ENCODE measurements at places on chromosomes 2 and 18. TPM values are rescaled to one million over a fixed set of nuclear protein-coding genes. Genes with fewer than 3 reads are reported as not detected.

- DNase-seq: no peak
Measured at GRCh38 chr2:190999949-191000665, 13.9 kb downstream of the STAT1 start.

- DNase-seq: no peak
Measured at GRCh38 chr18:13414521-13414920, 196.0 kb downstream of the LDLRAD4 start.

Gene ALPG
- not detected for total RNA-seq

- peak; percentile 89 for DNase-seq
Measured at GRCh38 chr18:5237723-5238370, 40.8 kb upstream of the AKAIN1 start.

Gene SPDYA
- total RNA-seq: 0.92 TPM

Gene ASPRV1
- total RNA-seq: 0.71 TPM

DNA sequence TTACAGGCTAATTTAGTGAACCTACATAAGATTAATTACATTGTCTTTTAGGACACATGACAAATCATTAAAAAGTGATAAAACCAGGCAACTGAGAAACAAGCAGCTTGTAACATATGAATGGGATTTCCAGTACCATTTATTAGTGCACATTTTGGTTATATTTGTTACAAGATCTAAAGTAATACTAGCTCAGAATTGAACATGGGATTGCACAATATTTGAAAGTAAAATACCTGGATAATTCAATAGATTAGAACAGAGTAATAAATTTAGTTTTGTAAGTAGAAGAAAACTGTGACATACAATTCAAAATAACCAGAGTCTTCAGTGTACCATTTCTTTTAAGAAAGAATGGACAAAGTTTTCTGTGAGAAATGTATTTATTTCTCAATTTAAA is 1400.7 kb upstream of the ACVR2A start:
- no peak for DNase-seq

Gene SLC20A1
- 91.3 TPM for total RNA-seq

Gene ADNP2
- 19.4 TPM for total RNA-seq

Gene RSAD2
- total RNA-seq: 8.6 TPM

Gene ZNF396
- 1.6 TPM for total RNA-seq

GRCh38 chr2:78407960-78408794 is 617.3 kb upstream of the REG3G start:
- no peak for DNase-seq

- peak; percentile 61 for DNase-seq
Measured at GRCh38 chr2:98769784-98770183, 38.9 kb upstream of the MGAT4A start.

Gene VWA3B
- not detected for total RNA-seq

- no peak for DNase-seq
Measured at GRCh38 chr2:45130736-45131135, 121.5 kb upstream of the SIX2 start.

Gene KYNU
- total RNA-seq: not detected

DNA sequence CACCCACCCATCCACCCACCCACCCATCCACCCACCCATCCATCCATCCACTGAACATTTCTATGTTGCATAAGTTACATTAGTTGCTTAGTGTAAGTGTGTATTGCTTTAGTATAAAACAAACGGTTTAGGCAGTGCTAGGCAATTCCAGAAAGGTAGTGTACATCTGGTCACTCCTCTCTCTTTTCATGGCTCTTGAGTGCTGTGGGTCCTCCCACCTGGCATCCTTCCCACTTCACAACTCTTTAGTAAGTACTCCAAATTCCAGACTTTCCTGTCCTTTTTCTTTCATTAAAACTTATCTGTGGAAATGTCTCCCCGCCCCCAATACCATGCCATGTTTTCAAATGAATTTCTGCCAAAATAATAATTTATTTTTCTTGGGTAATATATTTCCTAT is 122.5 kb downstream of the PLEKHM3 start:
- no peak for DNase-seq

Gene AQP4
- total RNA-seq: not detected

- no peak for DNase-seq
Measured at GRCh38 chr2:120854014-120854620, 118.4 kb downstream of the GLI2 start.

DNA sequence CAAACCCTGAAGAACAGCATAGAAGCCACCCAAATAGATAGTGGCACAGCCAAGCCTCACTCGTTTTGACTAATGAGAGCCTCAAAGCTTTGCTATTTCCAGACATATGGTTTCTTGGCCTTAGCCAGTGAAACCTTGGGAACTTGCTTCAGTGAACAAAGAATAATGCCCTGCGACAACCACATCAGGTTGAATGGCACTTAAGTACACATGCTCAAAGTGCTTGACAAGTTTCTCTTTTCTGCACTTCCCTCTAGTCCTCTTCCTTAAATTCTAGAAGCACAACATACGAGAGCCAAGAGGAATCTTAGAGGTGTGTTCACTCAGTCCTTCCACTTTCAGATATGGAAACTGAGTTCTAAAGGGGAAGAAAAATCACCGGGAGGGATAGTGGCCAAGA is 258.3 kb downstream of the HAUS1 start:
- DNase-seq: no peak

Gene HTR2B
- total RNA-seq: not detected

DNA sequence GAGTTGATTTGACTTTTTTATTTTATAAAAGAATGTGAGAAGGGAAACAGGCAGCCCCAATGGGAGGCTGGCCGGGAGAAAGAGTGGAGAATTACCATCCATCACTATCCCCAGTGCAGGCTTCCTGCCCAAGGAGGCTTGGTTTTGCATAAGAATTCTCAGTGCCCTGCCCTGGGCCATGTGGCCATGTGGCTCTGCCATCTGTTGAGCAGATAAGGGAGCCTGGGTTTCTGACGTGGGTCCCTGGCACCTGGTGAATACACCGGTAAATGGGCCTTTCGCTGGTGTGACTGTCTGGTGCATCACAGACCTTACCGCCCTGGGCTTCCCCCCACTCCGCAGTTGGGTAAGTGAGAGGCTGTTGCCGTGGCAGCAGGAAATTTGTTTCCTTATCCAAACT is 54.5 kb upstream of the TMEM163 start:
- DNase-seq: no peak

- no peak for DNase-seq
Measured at GRCh38 chr18:4352746-4353551, 102.2 kb downstream of the DLGAP1 start.

Gene MAPK4
- total RNA-seq: not detected

DNA sequence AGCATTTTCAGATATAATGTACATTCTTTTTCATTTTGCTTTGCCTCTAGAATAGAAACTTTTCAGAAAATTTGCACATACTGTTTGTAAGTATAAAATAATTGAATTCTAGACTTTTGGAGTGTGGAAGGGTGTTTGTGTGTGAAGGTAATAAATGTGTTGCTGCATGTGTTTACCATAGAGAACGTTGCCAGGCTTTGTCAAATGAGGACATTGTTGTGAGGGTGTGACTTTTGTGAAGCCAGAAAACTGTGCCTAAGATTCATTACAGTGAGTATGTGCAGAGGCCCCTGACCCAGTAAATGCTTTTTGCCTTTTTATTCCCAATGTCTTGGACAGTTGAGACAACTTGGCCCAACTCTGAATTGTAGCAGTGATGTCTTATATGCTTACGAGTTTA is 30.4 kb upstream of the EPB41L5 start:
- DNase-seq: no peak

DNA sequence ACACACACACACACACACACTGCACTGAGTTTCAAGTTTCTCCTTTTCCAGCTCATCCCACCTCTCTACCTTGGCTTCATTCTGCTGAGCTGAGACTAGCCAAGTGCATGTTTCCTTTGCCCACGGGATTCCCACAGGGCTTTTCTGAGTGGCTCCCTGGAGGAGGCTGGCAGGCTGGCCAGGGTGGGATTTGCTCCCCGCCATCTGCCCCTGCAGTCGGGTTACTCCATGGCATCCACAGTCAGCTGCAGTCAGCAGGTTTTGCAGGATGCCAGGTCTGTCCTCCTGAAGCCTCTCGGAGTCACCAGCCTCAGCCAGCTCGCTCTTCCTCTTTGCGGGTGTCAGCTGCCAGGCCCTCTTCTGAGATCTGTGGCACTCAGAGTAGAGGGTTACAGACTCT is 783.7 kb upstream of the SOX11 start:
- no peak for DNase-seq

Gene CPO
- total RNA-seq: not detected

GRCh38 chr2:143183804-143184463 is 54.7 kb downstream of the ARHGAP15 start:
- peak; percentile 30 for DNase-seq

Gene ARHGAP15
- 70.2 TPM for total RNA-seq

Gene TDRD15
- not detected for total RNA-seq

Gene OR6B3
- total RNA-seq: not detected

DNA sequence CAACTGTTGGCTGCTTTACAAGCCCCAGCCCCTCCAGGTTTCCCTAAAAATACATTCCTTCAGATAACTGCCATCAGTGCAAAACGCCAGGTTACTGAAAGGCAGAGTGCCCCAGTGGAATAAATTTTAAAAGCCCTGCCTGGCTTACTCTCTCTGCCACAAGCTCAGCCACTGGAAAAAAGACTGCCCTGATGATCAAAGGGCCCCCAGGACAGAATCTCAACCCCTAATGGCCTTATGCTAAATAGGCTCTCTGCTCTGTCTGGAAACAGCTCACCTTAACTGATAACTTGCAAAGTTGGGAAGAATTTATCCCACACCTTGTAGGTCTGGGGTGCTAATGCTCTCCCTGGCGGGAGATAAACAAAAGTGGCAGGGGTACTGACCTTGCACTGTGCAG is 33.9 kb downstream of the CFAP53 start:
- DNase-seq: no peak

Gene DNAH6
- total RNA-seq: 0.85 TPM

- no peak for DNase-seq
Measured at GRCh38 chr2:8857709-8858108, 20.3 kb upstream of the KIDINS220 start.

DNA sequence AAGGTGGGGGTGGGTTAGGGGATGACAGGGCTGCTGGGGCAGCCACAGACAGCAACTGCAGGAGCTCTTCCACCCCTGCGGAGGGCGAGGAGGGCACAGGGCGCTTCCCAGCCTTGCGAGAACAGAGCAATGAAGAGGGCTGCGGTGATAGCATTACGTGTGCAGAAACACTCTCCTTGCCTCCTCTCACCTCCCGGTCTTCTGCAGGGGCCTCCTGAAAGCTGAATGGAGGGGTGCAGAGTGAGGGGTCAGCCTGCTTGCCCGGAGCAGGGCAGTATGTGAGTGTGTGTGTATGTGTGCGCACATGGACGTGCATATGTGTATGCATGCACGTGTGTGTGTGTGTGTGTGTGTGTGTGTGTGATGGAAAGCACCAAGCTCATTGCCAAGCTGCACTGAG is 29.5 kb upstream of the IL1R2 start:
- no peak for DNase-seq
